ENCODE measurements at places on chromosomes 4 and X.

DNA sequence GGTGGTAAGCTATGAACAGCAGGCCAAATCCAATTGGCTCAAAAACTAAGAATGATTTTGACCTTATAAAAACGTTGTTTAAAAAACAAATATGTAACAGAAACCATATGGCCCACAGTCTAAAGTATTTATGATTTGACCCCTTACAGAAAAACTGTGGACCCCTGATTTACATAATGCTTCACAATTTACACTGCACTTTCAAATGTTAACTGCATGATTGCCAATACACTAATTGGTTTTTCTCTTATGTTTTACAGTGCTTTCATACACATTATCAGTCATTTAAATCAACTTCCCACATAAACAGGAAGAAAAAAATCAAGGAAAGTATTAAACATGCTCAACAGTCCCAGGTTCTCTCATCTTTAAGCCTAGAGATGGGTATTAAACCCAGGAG, 262.6 kb downstream of the CHIC1 start:
- H3K4me1 ChIP-seq: no peaks in the 10 kb centered on the region
- no peak overlapping the region for H3K4me3 ChIP-seq
- no peak for DNase-seq
- H3K36me3 ChIP-seq: peaks cover 76% of the 10 kb centered on the region
- no peaks in the 10 kb centered on the region for H3K27me3 ChIP-seq
- H3K27ac ChIP-seq: no peak overlapping the region

GRCh38 chr4:98151145-98151924, 8.1 kb upstream of the STPG2 start:
- H3K4me1 ChIP-seq: no peaks in the 10 kb centered on the region
- no peak overlapping the region for H3K4me3 ChIP-seq
- DNase-seq: no peak
- no peaks in the 10 kb centered on the region for H3K27me3 ChIP-seq
- H3K36me3 ChIP-seq: no peaks in the 10 kb centered on the region

- H3K27ac ChIP-seq: no peak overlapping the region
- H3K27me3 ChIP-seq: no peaks in the 10 kb centered on the region
- no peaks in the 10 kb centered on the region for H3K4me1 ChIP-seq
- no peak overlapping the region for H3K4me3 ChIP-seq
Observed at GRCh38 chrX:15499976-15500375, 631 bp upstream of the BMX start.

DNA sequence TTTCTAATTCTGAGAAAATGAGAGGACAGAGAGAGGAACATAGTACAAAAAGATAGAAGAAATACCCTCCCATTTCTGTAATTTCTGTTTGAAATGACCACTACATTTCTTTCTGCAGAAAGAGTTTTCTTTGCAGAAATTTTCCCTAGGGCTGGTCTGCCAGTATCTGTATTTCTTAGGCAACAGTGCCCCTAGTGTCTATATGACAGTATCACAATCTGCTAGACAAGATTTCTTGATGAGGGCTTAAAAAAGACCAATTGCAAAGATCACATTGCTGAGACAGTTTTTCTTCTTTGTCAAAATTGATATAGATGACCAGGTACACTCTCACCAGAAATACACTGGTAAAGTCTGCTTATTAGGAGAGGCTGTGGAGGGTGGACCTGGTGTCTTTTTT, 81.0 kb upstream of the ZDHHC15 start:
- no peaks in the 10 kb centered on the region for H3K36me3 ChIP-seq
- H3K4me1 ChIP-seq: no peaks in the 10 kb centered on the region
- DNase-seq: peak; percentile 30
- H3K4me3 ChIP-seq: no peak overlapping the region

DNA sequence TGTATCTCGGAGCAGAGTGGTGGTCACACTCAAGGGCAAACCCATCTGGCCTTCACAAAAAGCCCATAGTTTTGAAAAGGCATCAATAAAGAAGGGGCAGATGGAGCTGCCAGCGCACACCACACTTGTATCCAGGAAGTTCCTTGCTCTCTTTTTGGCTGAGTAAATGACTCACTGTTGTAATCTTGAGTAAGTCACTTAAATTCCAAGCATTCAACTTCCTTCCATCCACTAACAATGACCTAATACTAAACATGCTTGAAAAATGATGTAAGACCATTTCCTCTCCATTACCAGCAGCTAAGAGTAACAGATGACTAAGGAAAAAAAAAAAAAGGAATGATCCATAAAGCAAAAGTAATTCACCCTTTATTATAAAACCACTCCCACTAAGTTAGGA, 32.4 kb upstream of the MYOZ2 start:
- H3K4me3 ChIP-seq: no peak overlapping the region
- no peak for DNase-seq
- H3K27ac ChIP-seq: no peak overlapping the region

DNA sequence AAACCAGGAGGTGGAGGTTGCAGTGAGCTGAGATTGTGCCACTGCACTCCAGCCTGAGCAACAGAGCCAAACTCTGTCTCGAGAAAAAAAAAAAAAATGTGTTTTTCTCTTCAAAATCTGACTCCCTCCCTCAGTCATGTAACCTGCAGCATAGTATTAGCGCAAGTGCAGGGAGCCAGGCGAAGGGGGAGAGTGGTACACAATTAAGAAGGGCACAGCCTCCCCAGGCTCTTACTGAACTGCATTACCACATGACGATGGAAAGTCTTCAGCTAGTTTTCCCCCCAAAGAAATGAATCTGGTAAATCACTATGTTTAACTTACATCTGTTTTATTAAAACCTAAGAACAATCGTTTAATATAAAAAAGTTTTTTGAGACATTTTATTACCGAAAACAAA, 32.4 kb downstream of the PALLD start:
- H3K4me1 ChIP-seq: no peaks in the 10 kb centered on the region
- H3K27me3 ChIP-seq: no peaks in the 10 kb centered on the region
- no peak overlapping the region for H3K4me3 ChIP-seq
- DNase-seq: no peak
- no peak overlapping the region for H3K27ac ChIP-seq
- no peaks in the 10 kb centered on the region for H3K36me3 ChIP-seq
